ENCODE measurements at places on chromosomes 3 and 15.

DNA sequence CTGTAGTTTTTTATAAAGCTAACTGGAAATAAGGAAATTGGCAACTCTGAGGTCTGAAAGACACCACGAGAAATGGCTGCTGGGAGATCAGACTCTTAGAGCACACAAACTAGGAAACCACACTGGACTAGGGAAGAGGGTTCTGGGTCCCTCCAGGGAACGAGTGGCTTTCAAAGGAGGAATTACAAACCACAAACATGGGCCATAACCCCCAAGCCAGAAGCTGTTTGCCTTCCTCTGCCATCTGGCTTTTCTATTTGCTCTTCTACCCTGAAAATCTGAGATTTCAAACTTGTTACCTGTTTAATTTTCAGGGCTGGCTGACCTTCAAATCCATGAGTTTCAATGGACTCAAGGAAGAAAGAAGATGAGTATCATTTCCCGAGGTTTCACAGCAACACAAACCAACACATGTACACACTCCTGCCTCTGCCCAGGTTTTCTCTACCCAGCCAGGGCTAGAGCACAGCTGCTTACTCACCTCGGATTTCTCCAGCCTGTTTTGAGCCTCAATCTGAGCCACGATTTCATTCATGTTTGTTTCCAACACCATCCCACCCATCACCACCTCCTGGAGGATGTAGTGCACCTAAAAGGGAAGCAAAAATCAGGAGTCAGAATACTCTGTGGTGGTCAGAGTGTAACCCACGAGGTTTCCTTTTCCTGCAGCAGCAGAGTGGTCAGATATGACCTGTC, 22.6 kb upstream of the ANPEP start:
- no peak for DNase-seq

DNA sequence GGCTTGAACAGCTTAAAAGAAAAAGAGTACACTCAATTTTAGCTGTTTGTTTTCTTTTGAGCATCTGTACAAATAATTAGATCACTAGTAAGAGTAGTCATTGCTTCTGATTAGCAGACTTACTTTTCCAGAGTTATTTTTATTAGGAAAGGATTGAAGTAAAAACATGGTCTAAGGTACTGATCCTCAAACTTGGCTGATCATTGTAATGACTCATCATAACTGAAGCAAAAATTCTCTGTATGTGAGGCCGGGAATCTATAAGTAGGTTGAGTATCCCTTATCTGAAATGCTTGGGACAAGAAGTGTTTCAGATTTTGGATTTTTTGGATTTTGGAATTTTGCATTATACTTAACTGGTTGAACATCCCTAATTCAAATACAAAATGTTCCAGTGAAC, 12.4 kb downstream of the NMD3 start:
- DNase-seq, result no peak

DNA sequence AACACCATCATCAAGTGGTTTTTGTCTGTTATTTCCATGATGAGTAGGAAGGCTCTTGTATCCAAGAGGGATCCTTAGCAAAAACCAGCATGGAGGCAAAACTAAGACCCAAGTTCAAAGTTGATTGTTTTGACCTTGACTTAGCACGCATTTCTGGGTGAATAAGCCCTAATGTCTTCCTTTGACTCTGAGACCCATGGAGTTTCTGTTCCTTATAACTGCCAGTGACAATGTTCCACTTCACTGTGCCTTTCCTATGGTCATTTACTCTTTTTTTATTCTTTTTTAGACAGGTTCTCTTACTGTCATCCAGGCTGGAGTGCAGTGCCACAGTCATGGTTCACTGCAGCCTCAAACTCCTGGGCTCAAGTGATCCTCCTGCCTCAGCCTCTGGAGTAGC, 118.2 kb upstream of the MRPL3 start:
- DNase-seq, result no peak

GRCh38 chr3:161576311-161576710, 79.7 kb downstream of the OTOL1 start:
- no peak for DNase-seq

- DNase-seq, result no peak
Measured at GRCh38 chr3:52880474-52880873, 16.9 kb downstream of the STIMATE start.

GRCh38 chr3:120355486-120355885, 6.3 kb upstream of the LRRC58 start:
- no peak for DNase-seq

- no peak for DNase-seq
Measured at GRCh38 chr15:48888836-48889235, 10.9 kb downstream of the EID1 start.

DNA sequence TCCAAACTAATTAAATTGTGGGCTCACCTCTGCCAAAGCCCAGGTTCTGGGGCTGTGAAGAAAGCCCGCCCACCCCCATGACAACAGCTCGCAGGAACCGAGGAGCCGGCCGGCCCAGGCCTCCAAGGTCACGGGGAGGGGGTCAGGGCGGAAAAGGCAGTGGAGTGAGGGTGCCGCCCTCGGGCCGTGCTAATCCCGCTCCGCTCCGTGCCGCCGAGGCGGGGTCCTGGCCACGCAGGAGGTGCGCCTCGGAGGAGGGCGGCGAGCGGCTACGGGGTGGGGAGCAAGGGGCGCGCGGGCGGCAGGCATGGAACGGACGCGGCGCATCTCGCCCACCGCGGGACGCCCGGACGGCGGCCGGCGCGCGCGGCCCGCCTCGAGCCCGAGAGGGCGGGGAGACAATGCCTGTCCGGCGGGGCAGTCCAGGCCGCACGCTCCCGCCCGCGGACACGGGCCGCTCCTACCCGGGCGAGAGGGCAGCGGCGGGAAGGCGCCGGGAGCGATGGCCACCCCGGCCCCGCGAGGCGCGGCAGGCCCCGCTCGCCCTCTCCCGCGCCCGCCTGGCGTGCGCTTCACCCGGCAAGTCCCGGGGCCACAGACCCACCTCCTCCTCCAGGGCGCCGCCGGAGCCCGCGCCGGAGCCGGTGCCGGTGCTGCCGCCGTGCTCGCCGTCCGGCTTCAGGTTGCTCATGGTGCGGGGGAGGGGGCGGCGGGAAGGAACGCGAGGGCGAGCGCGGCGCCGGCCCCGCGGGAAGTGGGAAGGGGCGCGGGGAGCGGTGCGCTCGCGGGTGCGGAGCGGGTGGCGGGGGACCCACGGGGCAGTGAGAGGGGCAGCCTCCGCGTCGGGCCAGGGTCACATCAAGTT, 528 bp downstream of the RBPMS2 start:
- DNase-seq, result no peak

DNA sequence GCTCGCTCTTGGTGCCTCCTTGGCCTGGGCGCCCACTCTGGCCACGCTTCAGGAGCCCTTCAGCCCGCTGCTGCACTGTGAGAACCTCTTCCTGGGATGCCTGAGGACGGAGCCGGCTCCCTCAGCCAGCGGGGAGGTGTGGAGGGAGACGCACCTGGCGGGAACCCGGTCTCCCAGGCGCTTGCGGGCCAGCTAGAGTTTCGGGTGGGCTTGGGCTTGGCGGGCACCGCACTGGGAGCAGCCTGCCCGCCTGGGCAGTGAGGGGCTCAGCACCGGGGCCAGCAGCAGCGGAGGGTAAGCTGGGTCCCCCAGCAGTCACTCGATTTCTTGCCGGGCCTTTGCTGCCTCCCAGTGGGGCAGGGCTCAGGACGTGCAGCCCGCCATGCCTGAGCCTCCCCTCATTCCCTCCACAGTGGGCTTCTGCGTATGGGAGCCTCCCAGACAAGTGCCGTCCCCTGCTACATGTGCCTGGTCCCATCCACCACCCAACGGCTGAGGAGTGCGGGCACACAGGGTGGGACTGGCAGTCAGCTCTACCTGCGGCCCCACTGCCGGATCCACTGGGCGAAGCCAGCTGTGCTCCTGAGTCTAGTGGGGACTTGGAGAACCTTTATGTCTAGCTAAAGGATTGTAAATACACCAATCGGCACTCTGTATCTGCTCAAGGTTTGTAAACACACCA, 708.7 kb downstream of the VGLL3 start:
- no peak for DNase-seq
